CD8-positive, alpha-beta T cell (primary cell): ENCODE measurements at places on chromosomes 11 and 22. TPM values are rescaled to one million over a fixed set of nuclear protein-coding genes. Genes with fewer than 3 reads are reported as not detected.

ANKRD13D gene
- total RNA-seq = 152 TPM

DEPDC7 gene
- 2.9 TPM for total RNA-seq

PGA3 gene
- not detected for total RNA-seq

LUZP2 gene
- not detected for total RNA-seq

SSTR3 gene
- 3.1 TPM for total RNA-seq

FOLR3 gene
- total RNA-seq = not detected

FREY1 gene
- 5.1 TPM for total RNA-seq

NLRP14 gene
- not detected for total RNA-seq

PNPLA3 gene
- not detected for total RNA-seq

FKBP2 gene
- 19.4 TPM for total RNA-seq

CD3D gene
- 265 TPM for total RNA-seq

SCO2 gene
- total RNA-seq = 1.5 TPM

TENM4 gene
- not detected for total RNA-seq

CHADL gene
- total RNA-seq = 2.6 TPM

SLC35F2 gene
- total RNA-seq = 4.6 TPM

DDTL gene
- total RNA-seq = not detected

OR8D4 gene
- total RNA-seq = not detected

TESMIN gene
- 1.8 TPM for total RNA-seq

GGA1 gene
- 66.0 TPM for total RNA-seq
